ENCODE measurements at places on chromosomes 4 and X.

DNA sequence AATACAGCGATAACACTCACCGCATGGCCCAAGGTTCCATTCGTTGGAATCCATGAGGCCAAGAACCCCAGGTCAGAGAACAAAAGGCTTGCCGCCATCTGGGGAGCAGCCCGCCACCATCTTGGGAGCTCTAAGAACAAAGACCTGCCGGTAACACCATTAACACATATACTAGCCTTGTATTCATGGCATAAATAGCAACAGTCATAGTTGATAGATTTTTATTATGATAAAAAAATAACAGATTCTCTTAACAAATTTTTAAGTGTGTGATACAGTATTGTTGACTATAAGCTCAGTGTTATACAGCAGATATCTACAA is 309.4 kb downstream of the GLUD2 start:
- no peak for DNase-seq

- DNase-seq, result no peak
These were observed 57.2 kb downstream of the AFF1 start for GRCh38 chr4:86991994-86992393.

GRCh38 chr4:177052211-177052934 is 257.3 kb upstream of the NEIL3 start:
- DNase-seq, result no peak

DNA sequence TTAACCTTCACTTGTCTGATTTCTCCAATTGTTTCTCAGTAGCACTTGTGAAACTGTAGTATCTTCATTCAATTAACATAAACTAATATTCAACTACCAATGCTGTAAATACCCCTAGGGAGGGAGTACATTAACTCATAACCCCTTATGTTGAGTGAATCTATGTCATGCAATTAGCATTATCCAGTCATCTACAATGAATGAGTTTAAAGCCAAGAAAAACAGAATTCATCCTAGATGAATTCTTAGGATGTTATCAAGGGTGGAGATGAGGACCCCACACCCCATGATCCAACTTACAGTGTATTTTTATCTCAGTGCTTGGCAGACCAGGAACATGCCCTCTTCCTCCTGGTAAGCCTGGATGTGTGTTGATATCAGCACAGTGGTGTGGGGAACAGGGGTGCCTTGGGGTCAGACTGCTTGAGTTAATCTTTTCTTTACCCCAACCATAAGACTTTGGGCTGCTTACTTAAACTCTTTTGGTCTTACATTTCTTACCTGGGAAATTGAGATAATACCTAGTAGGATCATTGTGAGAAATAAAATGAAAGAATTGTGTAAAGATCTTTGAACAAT is 62.1 kb upstream of the SCOC start:
- DNase-seq, result no peak

- no peak for DNase-seq
These were observed 47.5 kb downstream of the SPATA18 start for GRCh38 chr4:52098618-52099017.
